D721Med (cell line): ENCODE measurements at places on chromosomes 1 and 21.

- no peak for DNase-seq
Observed at GRCh38 chr1:235955777-235956176, 89.1 kb upstream of the LYST start.

- DNase-seq: no peak
Observed at GRCh38 chr1:41333146-41333784, 28.0 kb upstream of the FOXO6 start.

GRCh38 chr1:46394108-46394871 is at the start of gene FAAH:
Gene FAAH, plus strand, starts transcription at chr1:46394317. Its CDS starts 32 bp downstream, at chr1:46394349.
- DNase-seq: no peak

GRCh38 chr1:212574732-212575131 is 33.8 kb upstream of the ATF3 start:
- no peak for DNase-seq

GRCh38 chr1:39711104-39711965 is 20.1 kb upstream of the HPCAL4 start:
- no peak for DNase-seq

DNA sequence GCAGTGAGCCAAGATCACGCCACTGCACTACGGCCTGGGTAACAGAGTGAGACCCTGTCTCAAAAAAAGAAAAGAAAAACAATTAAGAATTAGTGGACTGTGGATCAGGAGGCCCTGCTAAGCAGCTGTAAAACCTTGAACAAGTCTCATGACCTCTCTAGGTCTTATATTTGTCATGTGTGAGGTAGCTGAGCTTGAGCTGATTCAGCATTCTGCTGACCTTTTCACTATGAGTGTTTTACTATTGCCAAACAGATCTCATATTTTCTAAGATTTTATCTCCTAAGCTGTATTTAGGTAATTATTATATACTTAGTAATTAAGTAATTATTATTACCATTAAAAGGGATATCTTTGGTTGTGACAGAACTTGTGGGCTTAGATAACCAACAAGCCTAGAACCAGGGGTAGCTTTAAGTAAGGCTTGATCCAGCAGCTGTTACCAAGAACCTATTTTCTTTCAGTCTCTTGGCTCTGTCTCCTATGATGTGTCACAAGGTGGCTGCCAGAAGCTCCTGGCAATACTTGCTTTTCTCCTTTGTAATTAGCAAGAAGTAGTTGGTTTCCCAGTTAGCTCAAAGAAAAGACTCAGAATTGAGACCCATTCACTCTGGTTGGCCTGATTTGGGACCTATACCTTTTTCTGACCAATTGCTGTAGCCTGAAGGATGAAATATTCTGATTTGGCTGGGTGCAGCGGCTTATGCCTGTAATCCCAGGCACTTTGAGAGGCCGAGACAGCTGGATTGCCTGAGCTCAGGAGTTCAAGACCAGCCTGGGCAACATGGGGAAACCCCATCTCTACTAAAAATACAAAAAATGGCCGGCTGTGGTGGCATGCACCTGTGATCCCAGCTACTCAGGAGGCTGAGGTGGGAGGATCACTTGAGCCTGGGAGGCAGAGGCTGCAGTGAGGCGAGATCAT is 8.5 kb upstream of the ZC3H12A start:
- no peak for DNase-seq

GRCh38 chr1:26005434-26006105 is 7.7 kb upstream of the PAFAH2 start:
- DNase-seq: no peak

- no peak for DNase-seq
Observed at GRCh38 chr21:33247599-33247998, 17.9 kb downstream of the IFNAR2 start.

DNA sequence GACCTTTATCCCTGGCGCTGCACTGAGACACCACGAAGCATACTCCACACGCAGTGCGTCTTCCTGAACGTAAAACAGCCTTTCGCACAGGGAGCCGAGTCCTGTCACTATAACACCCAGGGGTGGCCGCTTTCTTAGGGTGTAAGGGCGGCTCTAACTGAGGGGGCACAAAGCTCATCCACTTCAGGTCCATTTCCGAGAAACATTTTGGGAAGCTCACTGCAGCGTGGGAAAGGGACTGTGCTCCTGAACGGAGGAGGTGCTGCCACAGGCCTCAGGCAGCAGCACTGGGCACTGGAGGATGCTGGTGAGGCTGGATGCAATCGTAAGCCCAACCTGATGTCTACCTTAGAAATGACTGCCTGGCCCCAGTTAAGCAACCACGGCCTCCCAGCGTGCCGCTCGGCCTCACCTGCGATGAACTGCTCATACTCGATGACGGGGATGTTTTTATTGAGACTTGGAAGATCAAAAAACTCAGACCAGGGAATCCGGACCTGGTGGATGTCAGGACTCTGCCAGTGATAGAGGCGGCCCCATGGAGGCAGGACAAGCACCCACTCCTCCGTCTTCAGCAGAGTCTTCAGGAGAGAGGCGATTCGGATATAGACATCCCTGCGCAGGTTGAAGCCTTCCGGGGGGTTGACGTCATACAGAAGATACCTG is 2.3 kb downstream of the POFUT2 start:
- DNase-seq: no peak

DNA sequence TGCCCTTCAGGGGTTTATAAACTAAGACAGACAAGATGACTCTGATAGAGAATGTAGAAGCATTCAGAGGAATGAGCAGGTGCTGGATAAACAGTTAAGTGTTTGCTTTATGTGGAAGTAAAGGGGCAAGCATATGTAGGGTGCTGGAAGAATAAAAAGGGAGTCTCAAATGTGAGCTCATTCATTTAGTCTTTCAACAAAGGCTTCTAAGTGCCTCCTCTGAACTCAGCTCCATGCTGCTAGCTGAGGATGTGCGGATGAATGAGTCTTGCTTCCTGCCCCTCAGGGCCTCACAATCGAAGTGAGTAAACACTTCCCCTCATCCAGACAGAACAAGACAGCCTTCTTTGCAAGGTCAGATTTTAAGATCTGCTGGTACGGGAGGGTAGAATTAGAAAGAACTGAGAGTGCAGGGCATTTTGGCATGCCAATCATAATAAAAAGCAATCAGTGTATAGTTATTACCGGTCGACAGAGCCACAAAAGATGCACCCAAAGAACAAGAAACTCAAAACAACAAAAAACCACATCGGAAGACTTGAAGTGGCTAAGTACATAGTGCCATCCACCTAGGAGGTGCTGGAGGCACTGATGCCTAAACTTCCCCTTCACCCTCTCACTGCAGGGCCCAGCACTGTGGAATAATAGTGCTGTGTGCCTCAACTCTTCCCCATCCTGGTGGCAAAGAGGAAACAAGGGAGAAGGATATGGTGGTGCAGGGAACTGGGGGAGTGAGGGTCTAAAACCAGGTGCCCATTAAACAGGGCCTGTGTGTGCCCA is 69.8 kb downstream of the TNR start:
- no peak for DNase-seq

DNA sequence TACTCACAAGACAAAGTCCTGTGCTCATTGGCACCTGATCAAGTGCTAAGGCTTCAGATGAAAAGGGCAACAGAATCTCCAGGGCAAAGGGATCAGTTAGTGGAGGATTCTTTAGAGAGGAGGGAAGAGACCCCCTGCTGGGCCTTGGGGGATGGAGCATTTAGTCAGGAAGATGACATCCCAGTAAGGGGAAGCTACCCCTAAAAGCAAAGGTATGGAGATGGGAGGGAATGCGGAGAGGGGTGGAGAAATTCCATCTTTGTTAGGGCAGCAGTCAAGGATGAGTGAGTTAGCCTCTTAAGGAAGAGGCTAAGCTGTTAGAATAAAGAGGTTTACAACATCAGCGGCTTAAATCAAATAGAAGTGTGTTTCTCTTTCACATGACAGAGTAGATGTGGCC is 67.4 kb downstream of the ST6GALNAC3 start:
- peak; percentile 26 for DNase-seq

DNA sequence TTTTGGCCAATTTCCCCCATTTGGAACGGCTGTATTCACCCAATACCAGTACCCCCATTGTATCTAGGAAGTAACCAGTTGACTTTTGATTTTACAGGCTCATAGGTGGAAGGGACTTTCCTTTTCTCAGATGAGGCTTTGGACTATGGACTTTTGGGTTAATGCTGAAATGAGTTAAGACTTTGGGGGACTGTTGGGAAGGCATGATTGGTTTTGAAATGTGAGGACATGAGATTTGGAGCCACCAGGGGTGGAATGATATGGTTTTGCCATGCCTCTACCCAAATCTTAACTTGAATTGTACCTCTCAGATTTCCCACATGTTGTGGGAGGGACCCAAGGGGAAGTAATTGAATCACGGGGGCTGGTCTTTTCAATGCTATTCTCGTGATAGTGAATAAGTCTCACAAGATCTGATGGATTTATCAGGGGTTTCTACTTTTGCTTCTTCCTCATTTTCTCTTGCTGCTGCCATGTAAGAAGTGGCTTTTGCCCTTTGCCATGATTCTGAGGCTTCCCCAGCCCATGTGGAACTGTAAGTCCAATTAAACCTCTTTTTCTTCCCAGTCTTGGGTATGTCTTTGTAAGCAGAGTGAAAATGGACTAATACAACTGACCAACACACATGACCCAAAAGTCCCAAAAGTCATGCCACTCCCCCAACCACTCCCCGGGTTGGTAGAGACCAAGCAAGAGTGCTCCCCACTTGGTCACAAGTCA is 35.4 kb upstream of the ZNF496 start:
- no peak for DNase-seq

DNA sequence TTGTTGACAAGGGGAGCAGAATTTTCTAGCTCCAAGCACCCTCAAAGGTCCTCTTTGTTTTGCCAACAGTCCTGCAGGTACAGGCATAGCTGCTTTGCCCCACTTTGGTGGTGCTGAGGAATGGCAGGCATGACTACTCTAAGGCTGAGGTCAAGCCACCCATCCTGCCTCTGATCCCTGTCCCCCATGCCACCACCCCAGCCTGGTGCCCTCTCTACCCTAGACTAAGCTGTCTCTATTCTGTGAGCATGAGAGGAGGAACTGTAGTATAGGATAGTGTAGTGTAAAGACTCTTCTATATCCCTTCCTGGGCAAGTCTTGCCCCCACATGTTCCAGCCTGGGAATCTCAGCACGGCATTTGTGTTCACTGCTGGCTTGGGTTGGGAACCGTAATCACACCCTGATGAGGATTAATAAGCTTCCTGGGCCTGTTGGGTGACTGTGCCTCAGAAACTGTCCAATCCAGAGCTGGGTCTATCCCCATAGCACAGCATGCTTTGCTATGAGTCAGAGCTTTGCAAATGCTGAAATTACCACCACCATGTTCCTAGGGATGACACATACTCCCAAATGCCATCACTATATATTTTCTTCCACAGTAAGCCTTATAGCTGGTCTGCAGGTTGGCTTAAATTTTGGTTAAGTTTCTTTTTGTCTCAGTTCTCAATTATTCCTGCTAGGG is 105.7 kb upstream of the PPP2R5A start:
- no peak for DNase-seq

DNA sequence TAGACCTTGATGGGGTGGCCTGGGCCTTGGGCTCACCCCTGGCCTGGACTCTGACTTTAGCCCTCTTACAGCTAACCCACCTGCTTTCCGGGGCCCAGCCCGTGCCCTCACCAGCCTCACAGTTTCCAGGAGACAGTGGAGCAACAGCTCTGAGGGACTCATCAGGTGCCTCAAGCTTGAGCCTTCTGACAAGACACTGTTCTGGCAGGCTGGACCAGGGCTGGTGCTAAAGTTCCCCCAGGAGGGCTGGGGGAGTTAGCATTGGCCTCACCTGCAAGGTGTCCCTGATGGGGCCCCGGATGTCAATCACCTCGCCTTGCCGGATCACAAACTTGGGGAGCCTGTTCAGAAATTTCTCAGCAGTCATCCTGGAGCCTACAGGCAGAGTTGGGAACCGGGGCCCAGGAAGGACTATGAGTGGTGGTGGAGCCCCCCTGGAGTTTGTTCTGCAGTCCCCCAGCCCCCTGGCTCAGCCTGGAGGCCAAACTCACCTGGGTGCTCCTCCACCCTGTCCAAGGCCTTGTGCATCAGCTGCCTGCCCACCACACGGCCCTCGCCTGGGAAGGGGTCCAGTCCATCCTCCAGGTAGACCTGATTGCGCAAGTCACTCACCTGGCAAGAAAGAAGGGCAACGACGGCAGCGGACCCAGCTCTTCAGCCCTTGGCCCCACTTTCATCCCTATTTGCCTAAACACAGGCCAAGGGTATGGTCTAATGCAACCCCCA is 4.1 kb downstream of the SH3BGRL3 start:
- DNase-seq: no peak

- DNase-seq: no peak
Observed at GRCh38 chr1:172497230-172497629, 35.7 kb upstream of the SUCO start.

- no peak for DNase-seq
Observed at GRCh38 chr1:238257018-238257621, 366.4 kb upstream of the ZP4 start.

DNA sequence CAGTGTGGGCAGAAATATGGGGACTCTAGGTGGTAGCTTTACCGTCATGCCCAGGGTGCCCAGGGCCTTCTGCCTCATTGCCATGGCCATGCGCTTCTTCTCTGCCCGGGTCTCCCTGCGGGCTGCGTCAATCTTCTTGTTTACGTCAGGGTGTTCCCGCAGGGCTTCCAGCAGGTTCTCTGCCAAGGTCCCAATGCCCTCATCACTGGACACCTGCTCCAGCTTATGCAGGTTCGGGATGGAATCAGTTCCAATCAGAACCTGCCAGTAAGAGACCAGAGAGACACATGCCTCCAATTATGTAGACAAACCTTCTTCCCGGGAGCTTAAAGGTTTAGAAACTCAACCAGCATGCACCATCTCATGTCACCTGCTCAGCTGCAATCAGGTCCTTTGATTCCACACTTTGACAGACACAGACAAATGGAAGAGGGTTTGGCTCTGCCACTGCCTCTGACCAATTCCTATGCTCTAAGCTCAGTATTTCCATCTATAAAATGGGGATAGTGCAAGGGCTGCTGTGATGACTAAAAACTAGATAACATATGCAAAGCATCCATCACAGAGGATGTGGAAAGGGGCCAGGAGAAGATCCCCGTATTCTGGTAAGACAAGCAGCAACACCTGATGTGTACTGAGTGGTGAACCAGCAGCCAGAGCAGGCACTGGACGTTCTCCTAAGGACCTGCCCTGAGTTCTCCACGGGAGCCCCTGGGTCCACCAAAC is 121.2 kb downstream of the UBR4 start:
- no peak for DNase-seq

DNA sequence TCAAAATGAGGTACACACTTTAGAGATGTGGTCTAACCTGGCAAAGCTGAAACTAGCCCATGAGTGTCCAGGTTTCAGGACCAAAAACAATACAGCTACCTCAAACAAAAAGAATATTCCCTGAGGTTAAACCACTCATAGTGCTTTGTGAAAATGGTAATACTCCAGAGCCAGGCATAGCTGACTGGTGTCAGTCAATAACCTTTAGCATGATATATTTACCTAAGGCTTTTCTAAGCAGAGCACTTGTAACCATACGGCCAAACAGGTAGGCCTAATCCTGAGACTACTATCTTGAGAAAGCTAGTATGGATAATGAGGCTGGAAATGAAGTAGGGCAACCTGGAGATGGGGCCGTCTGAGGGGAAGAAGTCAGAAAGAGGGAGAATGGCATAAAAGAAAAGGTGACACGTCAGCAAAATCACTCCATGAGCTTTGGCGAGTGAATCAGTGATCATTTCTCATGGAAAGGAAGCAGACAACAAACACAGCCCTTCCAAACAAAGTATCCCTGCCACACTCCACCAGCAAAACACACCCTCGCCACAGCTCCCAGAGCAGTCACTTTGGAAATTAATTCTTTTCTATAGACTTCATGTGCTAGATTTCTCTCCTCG is 1.7 kb upstream of the LRRC52 start:
- DNase-seq: no peak

GRCh38 chr1:62367005-62367557 is 47.8 kb upstream of the KANK4 start:
- no peak for DNase-seq

- no peak for DNase-seq
Observed at GRCh38 chr21:26555540-26556146, 17.4 kb downstream of the CYYR1 start.
